Activated CD4-positive, alpha-beta T cell treated with anti-CD3 and anti-CD28 coated beads, Interleukin-2, amount 50 U/mL, for 24 hours (primary cell): ENCODE measurements at places on chromosomes 13 and 19.

DNA sequence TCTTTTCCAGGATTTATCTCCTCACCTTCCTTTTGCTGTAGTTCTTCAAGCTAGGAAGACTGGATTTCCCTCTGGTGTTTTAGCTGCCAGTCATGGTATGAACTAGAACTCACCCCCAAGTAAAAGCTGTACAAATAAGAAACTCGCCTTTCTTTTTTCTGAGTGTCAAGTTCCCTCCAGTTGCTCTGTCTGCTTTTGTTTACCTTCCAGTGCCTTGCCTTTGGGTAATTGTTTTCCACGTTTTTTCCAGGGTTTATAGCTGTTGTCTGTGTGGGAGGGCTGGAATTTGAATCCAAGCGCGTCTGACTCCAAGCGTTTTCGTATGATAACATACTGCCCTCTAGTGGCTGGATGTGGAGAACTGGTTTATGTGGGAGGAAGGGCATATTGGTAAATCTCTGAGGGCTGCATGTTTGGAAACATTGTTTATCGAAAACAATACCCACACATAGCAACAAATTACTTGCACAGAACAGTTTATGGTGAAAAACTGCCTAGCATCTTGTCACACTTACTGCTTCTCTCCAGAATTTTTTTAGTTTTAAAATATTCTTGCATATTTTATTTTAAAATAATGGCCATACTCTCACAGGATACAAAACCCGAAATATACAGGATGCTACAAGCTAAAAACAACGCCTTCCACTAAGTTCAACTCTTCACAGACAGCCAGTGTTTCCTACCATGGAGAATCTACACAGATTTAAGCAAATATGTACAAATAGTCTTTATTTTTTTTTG lies 19.2 kb downstream of the RCN3 start:
- peak; percentile 75 for DNase-seq

GRCh38 chr13:27953676-27954405 lies 15.3 kb downstream of the CDX2 start:
- peak; percentile 45 for DNase-seq

DNA sequence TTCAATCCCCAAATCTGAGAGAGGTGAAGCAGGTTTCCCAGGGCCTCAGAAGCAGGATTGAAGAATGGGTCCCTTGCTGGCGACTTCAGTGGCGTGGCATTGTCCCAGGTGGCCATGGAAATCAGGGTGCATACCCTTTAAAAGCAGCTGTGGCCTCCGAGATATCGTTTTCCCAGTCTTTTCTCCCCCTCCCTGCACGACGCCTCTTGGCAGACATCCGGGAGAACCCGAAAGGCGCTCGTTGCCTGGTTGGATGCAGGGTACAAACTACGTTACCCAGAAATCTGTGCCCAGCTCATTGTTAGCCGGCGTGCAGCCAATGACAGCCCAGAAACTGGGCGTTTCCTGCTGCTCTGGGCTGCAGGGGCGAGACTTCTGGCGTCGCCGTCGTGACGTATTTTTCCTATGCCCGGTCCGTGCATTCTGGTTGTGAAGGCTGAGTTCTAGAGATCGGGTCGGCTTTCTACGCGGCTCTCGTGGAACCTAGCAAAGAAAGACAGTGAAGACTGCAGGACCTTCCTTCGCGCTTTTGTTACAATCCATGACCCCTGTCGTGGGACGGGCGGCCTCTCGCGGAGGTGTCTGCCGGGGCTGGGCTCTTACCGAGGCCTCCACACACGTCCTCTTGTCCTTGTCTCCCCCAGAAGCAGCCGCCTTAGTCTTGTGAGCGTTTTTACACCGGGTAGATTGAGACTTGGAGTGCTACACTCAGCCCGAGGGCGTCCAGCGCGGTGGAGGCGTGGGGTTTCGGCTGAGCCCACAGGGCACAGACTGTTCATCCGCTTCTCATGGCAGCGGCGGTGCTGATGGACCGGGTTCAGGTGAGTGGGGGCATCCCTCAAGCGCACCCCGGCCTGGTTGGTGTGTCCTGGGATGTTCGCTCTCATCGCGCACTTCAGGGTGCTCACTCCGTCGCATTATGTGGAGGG lies at the start of gene ZNF304:
Gene ZNF304 (plus strand): TSS at position 395 of the 929 bp plus-strand sequence. CDS start 394 bp downstream, at position 789.
- DNase-seq = peak; percentile 56

- DNase-seq = no peak
Observed at GRCh38 chr13:114143806-114144605, 11.6 kb upstream of the RASA3 start.

- no peak for DNase-seq
Observed at GRCh38 chr19:51676566-51677083, 16.5 kb upstream of the SPACA6 start.

- no peak for DNase-seq
Observed at GRCh38 chr13:109333893-109334651, 452.3 kb downstream of the IRS2 start.

- DNase-seq = no peak
Observed at GRCh38 chr19:40314656-40315055, 29.5 kb upstream of the AKT2 start.

GRCh38 chr13:39536906-39537305 lies 66.1 kb downstream of the LHFPL6 start:
- no peak for DNase-seq
